ENCODE measurements at places on chromosomes 5 and 9. TPM values are rescaled to one million over a fixed set of nuclear protein-coding genes. Genes with fewer than 3 reads are reported as not detected.

Gene MEGF10
- 59.6 TPM for total RNA-seq

- DNase-seq = no peak
Observed at GRCh38 chr9:82968816-82969215, 94.1 kb downstream of the RASEF start.

- DNase-seq = no peak
Observed at GRCh38 chr5:87722286-87722685, 309.6 kb upstream of the CCNH start.

DNA sequence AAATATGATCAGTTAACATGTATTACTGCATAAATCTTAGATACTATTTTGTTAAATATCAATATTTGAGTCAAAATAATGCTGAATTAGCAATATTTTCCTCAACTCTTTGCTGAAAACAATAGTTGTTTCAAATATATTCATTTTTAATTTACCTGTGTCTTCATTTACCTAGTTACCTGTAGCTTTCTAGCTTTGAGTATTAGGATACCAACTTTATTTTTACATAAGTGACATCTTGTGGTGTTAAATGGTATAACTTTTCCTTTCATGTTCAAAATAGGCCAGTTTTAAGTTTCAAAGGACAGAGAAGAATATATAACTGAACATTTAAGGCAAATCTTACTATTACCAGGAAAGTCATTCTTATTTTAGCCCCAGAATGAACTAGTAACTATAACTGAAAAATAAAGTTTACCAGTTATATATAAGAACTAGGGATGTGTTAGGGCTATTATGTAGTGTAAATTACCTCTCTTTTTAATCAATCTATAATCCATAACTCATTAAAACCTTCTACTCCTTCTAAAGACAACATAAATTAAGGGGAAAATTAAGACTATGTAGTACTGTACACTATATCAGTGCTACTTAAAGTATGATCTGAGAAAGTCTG lies 25.3 kb downstream of the AP3B1 start:
- peak; percentile 40 for DNase-seq

- no peak for DNase-seq
Observed at GRCh38 chr5:73221161-73221560, 48.2 kb downstream of the TMEM174 start.

GRCh38 chr9:129554649-129555048 lies 66.3 kb downstream of the C9orf50 start:
- no peak for DNase-seq

Gene FAM169A
- total RNA-seq = 1.8 TPM

Gene CDK5RAP2
- total RNA-seq = 71.7 TPM

DNA sequence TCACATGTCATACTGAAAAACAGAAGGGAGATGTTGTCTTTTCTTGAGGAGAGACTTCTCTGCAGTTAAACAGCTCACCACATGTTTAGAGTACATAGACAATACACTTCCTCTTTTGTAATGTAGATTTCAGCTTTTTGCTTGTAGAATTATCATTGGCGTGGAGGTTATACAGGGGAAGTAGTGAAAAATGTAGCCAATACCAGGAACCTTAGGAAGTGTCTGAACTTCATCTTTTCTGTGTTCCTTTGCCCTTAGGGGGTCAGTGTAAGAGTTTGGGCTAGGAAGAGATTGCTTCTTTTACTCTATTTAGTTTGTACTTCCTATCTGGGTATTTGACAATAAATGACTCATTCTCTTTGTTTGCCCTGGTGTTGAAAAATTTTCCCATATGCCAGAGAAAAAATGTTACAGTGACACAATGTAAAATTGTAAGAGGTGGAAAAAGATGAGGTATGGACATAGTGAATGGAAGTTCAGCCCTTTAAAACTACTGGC lies 21.0 kb upstream of the CDKN2B start:
- no peak for DNase-seq

DNA sequence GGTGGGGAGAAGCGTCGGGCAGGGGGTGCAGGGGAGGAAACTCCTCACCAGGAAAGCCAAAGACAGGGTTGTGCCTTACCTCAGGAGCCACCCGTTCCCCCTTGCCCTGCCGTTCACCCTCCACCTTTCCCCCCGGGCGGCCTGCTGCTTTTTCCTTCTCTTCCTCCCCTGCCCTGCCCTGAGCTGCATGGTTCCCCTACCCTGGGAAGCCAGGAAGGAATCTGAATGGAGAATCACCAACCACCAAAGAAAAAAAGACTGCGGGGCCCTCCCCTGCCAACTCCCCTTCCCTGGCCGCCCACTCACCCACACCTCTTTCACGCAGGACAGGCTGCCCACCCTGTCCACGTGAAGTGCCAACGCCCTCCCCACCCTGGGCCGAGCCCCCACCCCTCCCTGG lies 820 bp upstream of the NFX1 start:
- DNase-seq = peak; percentile 26

Gene IL33
- 21.3 TPM for total RNA-seq

Gene NPR3
- total RNA-seq = 59.3 TPM

GRCh38 chr9:135726138-135726853 lies 24.3 kb downstream of the KCNT1 start:
- DNase-seq = no peak

GRCh38 chr5:107539726-107540330 lies 130.9 kb downstream of the EFNA5 start:
- DNase-seq = no peak

GRCh38 chr9:114087721-114088120 lies 9.6 kb upstream of the AMBP start:
- DNase-seq = no peak

DNA sequence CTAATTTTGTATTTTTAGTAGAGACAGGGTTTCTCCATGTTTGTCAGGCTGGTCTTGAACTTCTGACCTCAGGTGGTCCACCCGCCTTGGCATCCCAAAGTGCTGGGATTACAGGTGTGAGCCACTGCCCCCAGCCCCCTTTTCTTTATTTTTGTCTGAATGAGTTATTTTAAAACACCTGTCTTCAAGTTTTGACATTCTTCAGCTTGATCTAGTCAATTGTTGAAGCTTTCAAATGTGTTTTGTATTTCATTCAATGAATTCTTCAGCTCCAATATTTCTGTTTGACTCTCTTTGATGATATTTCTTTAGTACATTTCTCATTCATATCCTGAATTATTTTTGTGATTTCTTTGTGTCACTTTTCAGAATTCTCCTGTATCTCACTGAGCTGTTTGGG lies 486.2 kb downstream of the DMAC1 start:
- DNase-seq = no peak

Gene SLC1A1
- total RNA-seq = 1.5 TPM

DNA sequence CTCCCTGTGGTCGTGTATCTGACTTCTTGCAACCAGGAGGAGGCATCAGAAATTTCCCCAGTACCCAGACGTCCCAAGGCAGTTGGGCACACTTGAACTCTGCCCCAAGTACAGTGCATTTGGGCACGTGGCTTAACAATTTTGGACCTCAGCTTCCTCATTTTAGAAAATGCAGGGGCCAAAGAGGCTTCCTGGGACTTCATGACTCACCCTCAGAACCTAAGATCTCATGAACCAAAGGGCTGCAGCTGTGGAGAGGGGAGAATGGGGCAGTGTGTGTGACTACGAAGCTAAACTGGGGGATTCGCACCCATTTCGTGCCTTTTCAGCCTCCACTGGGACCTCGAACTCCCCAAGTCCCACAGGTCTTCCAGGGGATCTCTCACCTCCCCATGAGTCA lies 59.2 kb downstream of the SYK start:
- DNase-seq = no peak

GRCh38 chr5:98102936-98103335 lies 670.5 kb upstream of the RGMB start:
- no peak for DNase-seq

Gene ANKRD18A
- total RNA-seq = 0.51 TPM

Gene FAM78A
- total RNA-seq = 16.7 TPM

DNA sequence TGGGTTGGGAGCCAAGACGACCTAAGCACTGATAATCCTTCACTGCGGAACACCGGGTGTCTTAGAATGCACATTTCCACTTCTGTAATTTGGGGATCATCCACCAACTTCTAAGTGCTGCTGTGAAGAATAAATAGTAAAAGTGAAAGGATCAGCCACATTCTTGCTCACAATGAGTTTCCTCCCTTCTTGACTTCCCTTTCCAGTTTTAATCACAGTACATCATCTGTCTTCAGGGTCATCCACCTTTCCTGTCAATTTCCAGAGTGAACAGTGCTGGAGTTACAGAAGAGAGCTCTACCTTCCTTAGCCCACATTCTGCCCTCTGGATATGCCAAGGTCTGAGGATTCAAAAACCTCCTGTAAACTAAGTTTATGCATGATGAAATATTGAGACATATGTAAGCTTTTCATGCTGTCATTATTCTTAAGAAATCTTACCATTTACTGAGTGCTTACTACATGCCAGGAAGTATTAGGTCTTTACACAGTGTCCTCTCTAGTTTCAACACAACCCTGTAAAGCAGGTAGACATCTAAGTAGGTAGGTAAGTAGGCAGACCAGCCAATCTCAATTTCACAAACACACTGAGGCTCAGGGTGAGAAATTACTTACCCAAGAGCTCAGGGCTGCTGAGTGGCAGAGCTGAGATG lies 105.2 kb downstream of the CDK5RAP2 start:
- DNase-seq = no peak

GRCh38 chr9:2125906-2126305 lies 110.8 kb downstream of the SMARCA2 start:
- no peak for DNase-seq

GRCh38 chr5:163649514-163649913 lies 144.1 kb downstream of the MAT2B start:
- DNase-seq = no peak

DNA sequence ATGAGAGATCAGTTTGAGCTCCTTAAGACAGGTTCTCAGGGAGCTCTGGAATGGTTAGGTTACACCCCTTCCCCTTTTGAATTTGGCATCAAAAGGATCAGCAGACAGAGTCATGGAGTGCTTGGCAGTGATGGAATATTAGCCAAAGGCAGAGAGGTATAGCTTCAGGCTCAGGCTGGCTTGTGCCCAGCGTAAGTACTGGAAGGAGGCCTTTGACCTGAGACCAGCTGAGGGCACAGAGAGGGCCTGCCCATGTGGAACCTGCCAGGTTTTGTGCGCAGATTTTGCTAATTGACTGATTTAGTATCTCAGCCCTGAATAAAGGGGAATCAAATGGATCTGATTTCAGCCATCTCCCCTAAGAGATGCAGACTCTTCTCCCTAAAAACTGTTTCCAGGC lies 81.5 kb downstream of the RGS3 start:
- no peak for DNase-seq

GRCh38 chr5:75052192-75053053 lies at the start of gene GCNT4:
TSS of gene GCNT4 (minus strand) at chr5:75052558. CDS start at chr5:75030037, 22,521 bp downstream.
- DNase-seq = peak; percentile 55

DNA sequence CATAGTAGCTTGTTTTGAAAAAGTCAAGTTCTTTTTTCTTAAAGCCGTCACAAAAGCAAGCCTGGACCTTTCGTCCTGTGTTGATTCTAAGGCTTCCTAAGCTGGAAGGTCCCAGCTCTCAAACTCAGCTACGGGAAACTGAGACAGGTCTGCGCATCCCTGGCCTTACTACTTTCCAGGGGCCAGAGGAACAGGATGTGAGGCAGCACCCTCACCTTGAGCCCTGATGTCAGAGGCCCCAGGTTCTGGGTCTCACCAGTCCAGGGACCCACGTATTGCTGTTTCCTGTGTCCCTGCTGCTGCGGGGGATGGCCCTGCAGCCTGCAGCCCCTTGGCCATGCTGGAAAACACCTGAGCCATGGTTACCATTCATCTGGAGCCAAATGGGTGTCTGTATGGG lies 123.9 kb downstream of the COL23A1 start:
- DNase-seq = no peak

Gene SARDH
- 8.0 TPM for total RNA-seq

GRCh38 chr5:73115399-73116051 lies 4.8 kb upstream of the TMEM171 start:
- peak; percentile 17 for DNase-seq

DNA sequence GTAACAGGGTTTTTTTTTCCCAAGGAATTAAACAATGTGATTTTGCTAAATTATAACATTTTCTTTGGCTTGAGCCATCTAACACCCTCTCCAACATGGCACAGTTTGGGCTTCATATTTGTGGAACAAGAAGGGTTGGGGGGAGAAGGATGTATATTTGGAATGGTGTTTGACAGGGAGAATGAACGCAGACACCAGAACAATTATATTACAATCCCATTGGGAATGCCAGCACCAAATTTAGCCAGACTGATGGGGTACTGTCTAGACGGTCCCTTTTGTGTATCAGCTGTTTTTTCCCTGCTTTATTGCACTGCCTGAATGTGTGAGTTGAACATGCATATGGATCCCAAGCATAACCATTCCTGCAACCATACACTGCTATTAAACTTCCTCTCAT lies 130.9 kb upstream of the TMEM161B start:
- no peak for DNase-seq

Gene HMMR
- 17.7 TPM for total RNA-seq

DNA sequence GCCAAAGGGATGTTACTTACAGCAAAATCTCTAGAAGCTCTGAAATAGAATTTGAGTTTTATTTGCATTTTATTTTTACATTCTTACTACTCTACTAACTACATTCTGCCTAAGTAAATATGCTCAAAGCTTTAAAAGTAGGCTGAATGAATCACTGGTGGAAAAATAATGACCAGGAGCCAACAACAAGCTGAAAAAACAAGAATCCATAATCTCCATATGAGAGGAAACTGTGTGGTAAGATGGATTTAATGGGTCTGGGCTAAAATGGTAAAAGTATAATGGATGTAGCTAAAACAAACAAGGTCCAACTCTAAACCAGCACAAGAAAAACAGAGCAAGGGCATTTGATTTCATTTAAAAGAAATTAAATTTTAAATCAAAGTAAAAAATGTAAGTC lies 525.8 kb upstream of the FTMT start:
- peak; percentile 4 for DNase-seq

GRCh38 chr9:88623698-88624097 lies 88.7 kb downstream of the NXNL2 start:
- no peak for DNase-seq

DNA sequence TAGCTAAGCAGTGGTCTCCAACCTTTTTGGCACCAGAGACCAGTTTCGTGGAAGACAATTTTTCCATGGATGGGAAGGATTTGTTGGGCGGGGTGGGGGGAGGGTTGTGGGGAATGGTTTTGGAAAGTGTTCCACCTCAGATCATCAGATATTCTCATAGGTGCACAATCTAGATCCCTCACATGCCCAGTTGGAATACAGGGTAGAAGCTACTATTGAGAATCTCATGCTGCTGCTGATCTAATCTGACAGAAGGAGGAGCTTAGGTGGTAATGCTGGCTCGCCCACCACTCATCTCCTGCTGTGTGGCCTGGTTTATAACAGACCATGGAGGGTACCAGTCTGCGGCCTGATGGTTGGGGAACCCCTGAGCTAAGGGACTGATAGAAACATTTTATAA lies 662.7 kb upstream of the RGMB start:
- no peak for DNase-seq

All from tongue (tissue), 3 donors.